Dermis lymphatic vessel endothelial cell (primary cell): ENCODE measurements at places on chromosomes 4 and X. TPM values are rescaled to one million over a fixed set of nuclear protein-coding genes. Genes with fewer than 3 reads are reported as not detected.

The GPRASP3 gene
- total RNA-seq = 3.4 and 6.0 TPM in 2 replicates

The GRXCR1 gene
- total RNA-seq = not detected in 2 replicates

The MAGEE2 gene
- total RNA-seq = not detected in 2 replicates

The EOLA1 gene
- 11.4 and 12.5 TPM in 2 replicates for total RNA-seq

The HSFX1 gene
- total RNA-seq = 0.43 and 0.69 TPM in 2 replicates

The TMEM255A gene
- not detected in 2 replicates for total RNA-seq

The NPY1R gene
- total RNA-seq = under 0.01 and 0.09 TPM in 2 replicates

The BEND2 gene
- total RNA-seq = not detected in 2 replicates

The POU3F4 gene
- total RNA-seq = not detected in 2 replicates

The ARHGAP36 gene
- not detected in 2 replicates for total RNA-seq

The MBNL3 gene
- 0.26 and 0.33 TPM in 2 replicates for total RNA-seq

The PABPC1L2B gene
- total RNA-seq = not detected in 2 replicates

The FAM133A gene
- total RNA-seq = not detected in 2 replicates

The PDLIM3 gene
- total RNA-seq = 42.7 and 56.0 TPM in 2 replicates

The SMPX gene
- not detected in 2 replicates for total RNA-seq

The BTK gene
- not detected in 2 replicates for total RNA-seq

The NUDT11 gene
- total RNA-seq = 0.52 and 0.65 TPM in 2 replicates
